ENCODE measurements at places on chromosomes 2 and 18. TPM values are rescaled to one million over a fixed set of nuclear protein-coding genes. Genes with fewer than 3 reads are reported as not detected.

OTOS gene
- not detected for polyA plus RNA-seq

- DNase-seq: peak; percentile 24
Observed at GRCh38 chr18:48816554-48816953, 134.2 kb downstream of the SMAD7 start.

DNA sequence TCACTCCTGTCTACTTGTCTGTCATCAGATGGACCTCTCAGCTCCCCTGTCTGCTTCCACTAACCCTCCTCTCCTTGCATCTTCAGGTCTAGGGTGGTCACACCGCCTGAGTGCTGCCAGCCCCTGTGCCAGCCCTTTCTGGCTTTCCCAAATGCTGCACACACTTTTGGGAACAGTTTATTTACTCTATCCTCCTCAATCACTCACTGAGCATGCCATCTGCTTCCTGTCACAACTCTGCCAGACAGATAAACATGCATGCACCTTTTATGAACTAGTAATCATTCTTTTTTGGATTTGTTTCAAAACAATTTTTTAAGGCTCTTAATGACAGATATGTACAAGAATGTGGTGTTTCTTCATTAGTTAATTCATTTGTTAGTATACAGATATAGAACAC, 56.3 kb upstream of the CCDC195 start:
- DNase-seq: no peak

DNA sequence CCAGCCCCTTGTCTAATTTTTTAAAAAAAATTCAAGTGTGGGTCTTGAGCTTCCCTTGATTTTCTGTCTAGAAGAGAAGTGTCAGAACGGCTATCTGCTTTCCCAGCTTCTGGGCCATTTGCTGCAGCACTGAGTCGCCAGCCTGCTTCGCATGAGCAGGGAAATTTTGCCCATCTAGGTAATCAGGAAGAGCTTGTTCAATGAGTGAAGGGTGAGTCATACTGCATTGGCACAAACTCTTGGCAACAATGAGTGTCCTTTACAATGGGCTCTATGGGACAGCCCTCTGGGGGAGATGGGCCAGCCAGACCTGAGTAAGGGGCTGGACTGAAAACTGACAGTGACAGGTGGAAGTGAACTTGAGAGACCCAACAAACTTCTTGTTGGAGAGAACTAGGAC, 2.4 kb upstream of the RNF144A start:
- DNase-seq: no peak

GRCh38 chr2:36618381-36618780, 20.4 kb upstream of the FEZ2 start:
- DNase-seq: no peak

DNA sequence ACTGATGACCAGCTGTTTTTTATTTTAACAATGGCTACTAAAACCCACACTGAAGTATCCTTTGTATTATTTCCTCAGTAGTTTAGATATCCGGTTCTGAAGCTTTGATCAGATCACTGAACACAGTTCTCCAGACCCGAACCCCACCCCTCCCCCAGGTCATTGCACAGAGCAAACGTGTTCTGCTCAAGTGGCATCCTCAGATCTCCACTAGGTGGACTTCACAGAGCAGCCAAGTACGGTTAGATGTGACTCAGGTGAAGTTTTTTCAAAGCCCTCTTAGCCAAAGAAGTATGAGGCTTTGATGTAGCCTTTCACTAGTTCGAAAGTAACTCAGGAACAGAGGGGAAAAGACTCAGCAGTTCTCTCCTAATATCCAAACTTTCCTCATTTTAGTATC, 142.7 kb upstream of the NRP2 start:
- DNase-seq: no peak

- DNase-seq: no peak
Observed at GRCh38 chr2:138602166-138602460, 100.5 kb downstream of the SPOPL start.

GRCh38 chr2:41910126-41910525, 137.7 kb upstream of the PKDCC start:
- DNase-seq: no peak

PJVK gene
- polyA plus RNA-seq: 2.2 TPM

DNA sequence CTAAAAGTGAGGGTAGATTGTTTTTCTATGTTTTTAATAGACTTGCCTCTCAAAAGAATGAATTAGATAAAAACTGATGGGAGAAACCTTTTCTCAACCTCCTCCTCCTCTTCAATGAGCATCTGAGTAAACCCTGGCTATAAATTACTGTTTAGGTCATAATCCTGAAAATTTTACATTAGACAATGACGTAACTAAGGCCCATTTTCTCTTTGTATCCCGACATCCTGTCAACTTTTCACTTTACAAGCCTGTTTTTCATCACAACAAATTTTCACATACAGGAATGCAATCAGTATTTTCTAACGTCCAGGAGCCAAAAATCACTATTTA, 1.3 kb downstream of the SPIRE1 start:
- no peak for DNase-seq

RFTN2 gene
- polyA plus RNA-seq: 0.52 TPM

GRCh38 chr18:50775207-50775606, 44.6 kb downstream of the MRO start:
- DNase-seq: no peak

GRCh38 chr2:64363848-64364247, 90.1 kb upstream of the LGALSL start:
- DNase-seq: no peak

SCN1A gene
- polyA plus RNA-seq: not detected

DNA sequence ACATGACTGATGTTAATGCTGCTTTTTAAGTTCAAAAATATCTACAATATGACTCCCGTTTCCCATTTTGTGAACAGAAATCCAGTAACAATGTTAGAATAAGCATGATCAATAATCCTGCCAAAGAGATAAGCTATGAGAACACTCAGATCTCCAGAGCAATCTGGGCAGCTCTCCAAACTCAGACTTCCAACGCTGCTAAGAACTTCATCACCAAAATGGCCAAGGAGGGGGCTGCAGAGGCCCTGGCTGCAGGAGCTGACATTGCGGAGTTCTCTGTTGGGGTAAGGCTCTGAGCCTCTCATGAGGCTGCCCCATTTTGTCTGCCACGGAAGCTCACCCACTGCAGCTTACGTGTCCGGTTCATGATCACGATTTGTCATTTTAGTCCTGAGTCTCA, 68.4 kb downstream of the UGGT1 start:
- DNase-seq: no peak

CTLA4 gene
- 3.8 TPM for polyA plus RNA-seq

DNA sequence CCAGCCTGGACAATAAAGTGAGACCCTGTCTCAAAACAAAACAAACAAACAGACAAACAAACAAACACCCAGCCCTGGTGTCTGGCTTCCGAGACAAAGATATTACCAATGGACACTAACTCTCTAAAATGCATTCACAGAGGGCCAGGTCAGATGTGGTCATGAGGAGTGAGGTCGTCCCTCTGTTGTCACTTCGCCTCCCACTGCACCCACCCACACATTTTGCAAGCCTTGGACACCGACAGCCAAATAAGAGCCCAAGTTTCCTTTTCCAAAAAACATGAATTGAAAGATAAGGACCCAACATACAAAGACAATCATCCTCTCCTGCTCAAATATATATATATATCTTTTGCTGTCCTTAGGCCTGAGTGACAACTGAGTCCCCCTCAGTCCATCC, 319.9 kb downstream of the TSN start:
- DNase-seq: no peak

GRCh38 chr18:36169938-36170337, 17.4 kb upstream of the MOCOS start:
- no peak for DNase-seq

MYO3B gene
- polyA plus RNA-seq: not detected

- DNase-seq: no peak
Observed at GRCh38 chr18:6878556-6879297, 149.2 kb downstream of the ARHGAP28 start.

- no peak for DNase-seq
Observed at GRCh38 chr2:226524381-226524843, 275.2 kb downstream of the IRS1 start.

VWC2L gene
- polyA plus RNA-seq: not detected

TMEM182 gene
- 2.0 TPM for polyA plus RNA-seq

DNA sequence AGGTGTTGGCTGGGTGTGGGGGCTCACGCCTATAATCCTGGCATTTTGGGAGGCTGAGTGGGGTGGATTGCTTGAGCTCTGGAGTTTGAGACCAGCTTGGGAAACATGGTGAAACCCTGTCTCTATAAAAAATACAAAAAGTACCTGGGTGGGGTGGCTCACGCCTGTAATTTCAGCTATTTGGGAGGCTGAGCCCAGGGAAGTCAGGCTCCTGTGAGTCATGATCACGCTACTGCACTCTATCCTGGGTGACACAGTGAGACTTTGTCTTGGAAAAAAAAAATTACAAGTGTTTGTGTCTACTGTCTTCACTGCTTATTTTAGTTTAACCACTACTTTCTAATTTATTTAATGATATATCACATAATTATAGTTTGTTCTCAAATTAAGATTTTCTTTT, 62.7 kb upstream of the DOCK10 start:
- no peak for DNase-seq

GRCh38 chr18:37567061-37567993, 1.7 kb upstream of the CELF4 start:
- peak; percentile 65 for DNase-seq

Data from spleen (tissue), 13 donors.